ENCODE measurements at places on chromosomes 5 and 9.
A peak's percentile ranks its signal among the peaks of the same experiment; 100 is the strongest.

DNA sequence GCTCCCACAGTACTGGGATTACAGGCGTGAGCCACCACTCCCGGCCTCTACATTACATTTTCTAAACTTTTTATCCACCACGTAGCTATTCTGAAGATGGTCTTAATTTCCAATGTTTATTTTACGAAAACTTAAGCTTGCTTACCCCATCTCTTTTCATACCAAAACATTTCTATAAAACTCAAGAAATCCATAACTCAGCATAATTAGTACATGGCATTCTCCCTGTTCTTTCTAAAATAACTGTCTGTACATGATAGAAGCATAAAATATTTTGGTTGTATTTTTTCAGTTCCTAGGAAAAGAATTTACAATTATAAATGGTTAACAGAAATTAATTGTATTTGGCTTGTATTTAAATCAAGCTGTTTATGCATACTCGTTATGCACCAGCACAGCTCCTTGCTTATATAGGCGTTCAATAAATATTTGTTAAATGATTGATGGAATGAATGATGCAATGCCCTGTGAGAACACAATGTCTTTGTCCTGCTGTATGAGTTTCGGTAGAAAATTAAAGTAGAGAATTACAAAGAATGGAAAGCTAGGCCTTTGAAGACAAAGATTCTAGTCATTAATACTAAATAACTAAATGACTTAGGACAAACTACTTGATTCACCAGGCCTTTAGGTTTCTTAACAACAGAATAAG is 384.2 kb downstream of the EFNA5 start:
- no peak for DNase-seq

GRCh38 chr9:38442473-38443096 is 18.3 kb upstream of the IGFBPL1 start:
- DNase-seq, result no peak

DNA sequence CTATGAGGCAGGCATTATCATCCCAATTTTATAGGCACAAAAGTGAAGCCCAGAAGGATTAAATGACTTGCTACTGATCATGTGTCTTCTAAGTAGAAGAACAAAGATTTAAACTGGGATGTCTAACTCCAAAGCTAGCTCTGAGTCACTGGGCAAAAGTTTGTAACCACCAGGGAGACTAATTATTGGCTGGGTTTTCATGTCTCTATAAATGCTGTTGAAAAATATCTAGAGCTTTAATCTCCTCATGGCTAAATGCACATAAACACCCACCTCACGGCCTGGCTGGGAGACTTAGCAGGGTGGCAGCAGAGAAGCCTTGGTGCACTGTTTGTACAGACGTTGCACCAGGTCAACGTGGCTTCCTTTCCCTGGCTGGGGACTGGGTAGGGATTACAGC is 144.6 kb downstream of the MELK start:
- DNase-seq, result no peak

- no peak for DNase-seq
These were observed 246.8 kb downstream of the MSX2 start for GRCh38 chr5:174971210-174971609.

- no peak for DNase-seq
These were observed 341.1 kb downstream of the ASTN2 start for GRCh38 chr9:117073539-117074341.

- DNase-seq, result peak; percentile 47
These were observed 67.3 kb upstream of the ZFR start for GRCh38 chr5:32511776-32512374.
